ENCODE measurements at places on chromosomes 7 and 10.

GRCh38 chr10:69272624-69273023 is 5.7 kb upstream of the HK1 start:
- no peak for DNase-seq

DNA sequence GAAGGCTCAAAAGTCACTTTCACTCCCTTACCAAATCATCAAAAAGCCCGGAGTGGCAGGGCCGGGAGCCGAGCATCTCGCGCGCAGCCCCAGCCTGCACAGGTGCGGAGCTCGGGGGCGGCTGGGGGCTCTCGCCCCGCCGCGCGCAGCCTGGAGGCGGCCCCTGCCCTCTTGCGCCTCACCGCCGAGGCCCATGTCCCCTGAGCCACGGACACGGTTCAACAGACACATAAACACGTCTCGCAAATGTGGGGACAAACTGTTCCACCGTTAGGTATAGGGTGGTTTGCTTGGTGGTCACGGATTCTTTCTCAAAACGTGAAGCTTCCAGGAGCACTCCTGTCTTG is 700 bp downstream of the GSAP start:
- DNase-seq: no peak

DNA sequence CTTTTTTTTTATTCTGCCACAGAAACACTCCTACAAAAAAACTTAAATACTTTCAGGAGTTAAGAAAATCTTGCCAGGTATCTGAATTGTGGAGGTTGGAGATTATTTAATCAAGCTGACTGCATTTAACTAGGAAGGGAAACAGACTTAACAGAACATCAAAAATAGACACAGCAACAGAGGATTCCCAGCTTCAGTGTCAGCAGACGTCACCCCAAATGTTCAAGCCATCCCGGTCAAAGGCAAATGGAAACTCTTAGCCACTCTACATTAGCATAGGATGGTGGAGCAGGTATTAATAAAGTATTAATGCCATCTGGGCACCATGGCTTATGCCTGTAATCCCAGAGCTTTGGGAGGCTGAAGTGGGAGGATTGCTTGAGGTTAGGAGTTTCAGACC is 139.7 kb upstream of the SVIL start:
- no peak for DNase-seq

GRCh38 chr10:62082729-62083411 is 181.4 kb downstream of the ARID5B start:
- DNase-seq: peak; percentile 69

DNA sequence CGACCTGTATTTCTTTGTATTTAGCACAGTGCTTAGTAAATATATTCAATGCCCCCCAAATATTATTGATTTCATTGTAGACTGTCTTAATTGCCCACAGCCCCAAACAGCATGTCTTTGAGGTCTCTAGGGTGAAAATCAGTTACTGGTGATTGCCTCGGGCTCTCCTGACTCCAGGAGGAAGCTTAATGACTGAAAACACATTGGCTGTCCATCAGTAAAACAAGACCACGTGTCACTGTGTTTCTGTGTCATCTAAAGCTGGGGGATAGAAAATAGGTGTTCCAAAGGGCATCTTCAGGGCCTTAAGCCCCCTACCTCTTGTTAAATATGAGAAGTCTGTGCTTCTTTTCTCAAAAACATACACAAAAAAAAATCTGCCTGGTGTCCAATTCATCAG is 67.9 kb downstream of the CACNA2D1 start:
- no peak for DNase-seq

GRCh38 chr10:45371560-45371959 is 2.5 kb upstream of the ALOX5 start:
- DNase-seq: no peak

DNA sequence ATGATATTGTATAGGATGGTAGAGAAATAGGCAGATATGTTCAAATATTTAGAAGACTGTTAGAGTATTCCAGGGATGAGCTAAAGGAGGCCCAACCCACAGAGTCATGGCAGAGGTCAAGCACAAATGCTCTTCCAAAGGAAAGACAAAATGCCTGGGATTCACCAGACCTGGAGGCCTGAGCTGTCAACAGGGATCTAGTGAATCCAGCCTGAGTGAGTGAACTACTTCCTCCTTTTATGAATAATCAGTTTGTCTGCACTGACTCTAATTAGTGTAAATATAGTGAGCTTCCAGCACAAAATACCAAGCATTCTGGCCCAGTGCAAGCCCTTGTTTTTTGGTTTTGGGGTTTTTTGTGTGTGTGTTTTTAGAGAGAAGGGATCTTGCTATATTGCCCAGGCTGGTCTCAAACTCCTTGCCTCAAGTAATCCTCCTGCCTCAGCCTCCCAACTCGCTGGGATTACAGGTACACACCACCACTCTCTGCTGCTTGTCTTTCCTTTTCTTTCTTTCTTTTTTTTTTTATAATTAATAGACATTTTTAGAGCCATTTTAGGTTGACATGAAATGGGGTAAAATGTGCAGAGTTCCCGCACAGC is 244.4 kb downstream of the SKIDA1 start:
- DNase-seq: no peak

- no peak for DNase-seq
These were observed 9.0 kb upstream of the LRRC4 start for GRCh38 chr7:128040205-128040604.

DNA sequence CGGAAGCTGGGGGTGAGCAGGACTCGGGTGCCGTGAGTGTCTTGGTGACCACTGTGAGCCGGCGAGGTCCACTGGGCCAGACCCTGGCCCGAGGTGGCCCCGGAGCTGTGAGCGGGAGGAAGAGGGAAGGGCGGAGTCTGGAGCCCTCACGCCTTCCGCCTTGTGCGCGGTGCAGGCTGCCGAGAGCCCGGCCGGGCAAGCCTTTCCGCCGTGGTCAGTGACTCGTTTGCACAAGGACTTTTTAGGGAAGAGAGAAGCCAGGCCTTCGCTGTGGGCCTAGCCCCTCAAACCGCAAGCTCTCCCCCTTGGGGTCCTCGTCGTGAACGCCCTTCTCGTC is 40.9 kb upstream of the ZNF32 start:
- peak; percentile 45 for DNase-seq

DNA sequence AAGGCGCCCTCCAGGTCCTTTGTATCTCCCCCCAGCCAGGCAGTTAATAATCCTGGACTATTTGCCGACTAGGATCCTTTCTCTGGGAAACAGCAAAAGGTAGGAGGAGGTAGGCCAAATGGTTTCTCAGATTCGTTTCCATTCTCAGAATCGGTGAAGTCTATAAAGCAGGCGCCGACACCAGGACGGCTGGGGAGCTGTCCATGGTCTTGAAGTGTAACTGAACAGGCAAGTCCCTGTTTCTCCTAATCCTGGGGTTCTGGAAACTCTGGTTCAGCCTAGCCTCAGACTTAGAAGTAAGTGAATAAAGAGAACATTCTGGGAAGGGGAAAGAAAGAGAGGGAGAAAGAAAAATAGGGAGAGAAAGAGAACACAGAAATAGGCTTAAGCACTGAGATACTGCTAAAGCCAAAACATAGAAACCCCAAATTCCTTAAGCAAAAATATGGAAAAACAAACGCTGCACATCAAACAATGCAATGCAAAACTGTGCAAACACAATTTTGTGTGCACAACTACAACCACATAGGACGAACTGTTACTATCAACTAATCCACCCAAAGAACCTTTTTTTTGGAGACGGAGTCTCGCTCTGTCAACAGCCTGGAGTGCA is 11.1 kb upstream of the INA start:
- DNase-seq: peak; percentile 72

- DNase-seq: no peak
These were observed 68.0 kb downstream of the DIP2C start for GRCh38 chr10:621513-621912.

DNA sequence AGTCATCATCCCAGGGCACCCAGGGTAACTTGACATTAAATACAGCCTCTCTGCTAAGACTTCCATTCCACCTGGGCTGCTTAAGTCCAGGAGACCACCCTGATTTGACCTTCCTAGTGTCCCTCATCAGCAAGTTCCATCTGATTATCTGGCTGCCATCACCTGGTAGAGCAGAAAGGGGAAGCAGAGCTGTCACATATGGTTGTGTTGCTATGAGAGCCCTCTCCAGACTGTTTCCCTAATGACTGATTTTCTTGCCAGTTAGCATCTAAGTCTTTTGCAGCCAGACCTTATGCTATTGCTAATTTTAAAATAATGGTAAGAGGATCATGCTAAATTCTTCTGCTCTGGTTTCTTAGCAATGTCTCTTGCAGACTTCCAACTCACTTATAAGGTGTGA is 38.7 kb downstream of the KCNH2 start:
- DNase-seq: no peak

DNA sequence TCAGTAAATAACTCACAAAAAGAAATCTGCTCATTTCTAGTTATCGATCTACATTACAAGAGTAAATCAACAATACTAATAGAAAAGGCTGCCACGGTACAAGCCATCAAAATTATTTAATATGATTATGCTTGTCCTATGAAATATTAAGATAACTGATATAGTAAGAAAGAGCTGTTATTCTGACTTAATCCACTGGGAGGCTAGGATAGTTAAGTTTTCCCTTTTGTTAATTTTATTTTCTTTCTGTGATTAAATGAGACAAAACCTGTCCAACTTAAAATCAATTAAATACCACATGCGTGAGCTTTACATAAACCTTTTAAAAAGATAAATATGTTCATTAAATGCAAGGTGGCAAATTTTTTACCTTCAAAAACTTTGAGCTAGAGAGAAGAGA is 114.8 kb downstream of the LMBR1 start:
- no peak for DNase-seq

DNA sequence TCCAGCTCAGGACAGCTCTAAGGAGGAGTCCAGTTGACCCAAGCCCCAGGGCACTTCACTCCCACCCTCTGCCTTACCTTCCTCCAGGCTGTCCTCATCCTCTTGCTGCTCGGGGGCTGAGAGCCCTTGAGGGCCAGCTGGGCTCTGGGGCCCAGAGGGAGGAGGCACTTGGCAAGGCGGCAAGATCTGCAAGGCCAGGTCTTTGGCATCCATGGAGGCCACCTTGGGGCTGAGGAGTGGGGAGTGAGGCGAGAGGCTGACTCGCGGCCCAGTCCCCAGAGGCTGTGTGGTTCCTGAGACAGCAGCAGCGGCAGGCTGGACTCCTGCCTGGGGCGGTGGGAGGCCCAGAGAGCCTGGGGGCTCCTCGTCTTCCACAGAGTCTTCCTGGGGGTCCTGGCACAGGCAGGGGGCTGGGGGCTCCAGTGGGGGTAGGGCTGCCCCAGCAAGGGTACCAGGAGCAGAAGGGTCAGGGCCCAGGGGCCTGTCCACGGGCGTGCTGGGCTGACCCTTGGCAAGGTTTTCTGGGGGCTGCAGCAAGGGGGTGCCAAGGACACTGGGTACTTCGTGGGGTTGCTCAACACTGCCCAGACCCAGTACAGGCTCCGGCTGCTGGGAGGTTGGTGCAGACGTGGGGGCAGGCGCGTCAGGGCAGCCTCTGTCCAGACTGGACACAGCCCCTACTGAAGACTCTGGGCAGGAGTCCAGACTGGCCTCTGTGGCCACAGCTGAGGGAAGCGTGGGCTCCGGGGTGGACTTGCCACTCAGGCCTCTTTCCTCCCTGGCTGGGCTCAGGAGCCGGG is 6.5 kb downstream of the NACAD start:
- DNase-seq: peak; percentile 64

Data from amniotic epithelial cell (primary cell).